Kidney epithelial cell (primary cell): ENCODE measurements at places on chromosomes 5 and 9.

DNA sequence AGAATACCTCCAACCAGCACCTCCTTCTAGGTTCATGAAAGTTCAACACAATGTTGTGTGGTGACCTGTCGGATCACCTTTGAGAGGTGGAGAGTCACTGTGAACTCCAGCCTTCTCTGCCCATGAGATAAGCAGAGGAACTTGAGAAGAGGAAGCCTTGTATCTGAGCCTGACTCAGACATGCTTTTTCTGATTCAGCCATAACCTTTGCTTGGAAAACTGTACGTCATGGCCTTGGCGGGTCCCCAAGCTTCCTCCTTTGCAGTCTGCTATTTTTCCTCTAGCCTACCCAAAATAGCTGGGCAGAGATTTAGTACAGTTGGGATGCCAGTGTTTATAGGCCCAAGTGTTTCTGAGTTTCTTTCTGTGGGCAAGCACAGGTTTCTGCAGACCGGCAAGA, 274.7 kb downstream of the CETN3 start:
- no peak for DNase-seq

DNA sequence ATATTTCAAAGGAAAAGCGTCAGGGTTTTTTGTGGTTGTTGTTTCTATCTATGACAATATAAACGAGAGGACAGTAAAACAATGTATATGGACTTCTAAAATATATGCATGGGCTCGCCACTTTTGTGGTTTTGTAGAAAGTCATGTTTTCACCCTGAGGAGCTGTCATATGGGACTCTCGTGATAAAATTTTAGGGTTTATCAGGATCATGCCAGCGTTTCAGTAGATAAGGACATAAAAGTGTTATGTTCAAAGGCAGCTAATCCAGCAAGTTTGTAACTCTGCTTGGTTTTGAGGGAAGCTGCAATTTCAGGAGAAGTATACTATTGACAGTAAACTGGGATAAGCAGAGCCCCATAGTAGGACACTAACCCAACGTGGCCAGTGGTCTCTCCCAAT, 120.3 kb downstream of the CDC42SE2 start:
- no peak for DNase-seq

- no peak for DNase-seq
Measured at GRCh38 chr5:2191972-2192371, 309.2 kb upstream of the IRX4 start.

GRCh38 chr9:124079176-124079925, 67.8 kb downstream of the LHX2 start:
- DNase-seq = no peak

DNA sequence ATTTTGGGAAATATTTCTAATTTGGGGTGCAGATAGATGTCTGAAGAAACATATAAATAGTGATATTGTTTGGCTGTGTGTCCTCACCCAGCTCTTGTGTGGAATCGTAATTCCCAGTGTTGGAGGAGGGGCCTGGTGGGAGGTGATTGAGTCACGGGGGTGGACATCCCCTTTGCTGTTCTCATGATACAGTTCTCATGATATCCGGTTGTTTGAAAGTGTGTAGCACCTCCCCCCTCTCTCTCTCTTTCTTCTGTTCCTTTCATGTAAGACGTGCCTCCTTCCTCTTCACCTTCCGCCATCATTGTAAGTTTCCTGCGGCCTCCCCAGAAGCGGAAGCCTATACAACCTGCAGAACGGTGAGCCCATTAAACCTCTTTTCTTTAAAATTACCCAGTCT, 11.4 kb upstream of the ADAMTS16 start:
- no peak for DNase-seq

- no peak for DNase-seq
Measured at GRCh38 chr9:69590266-69590665, 81.9 kb downstream of the APBA1 start.

DNA sequence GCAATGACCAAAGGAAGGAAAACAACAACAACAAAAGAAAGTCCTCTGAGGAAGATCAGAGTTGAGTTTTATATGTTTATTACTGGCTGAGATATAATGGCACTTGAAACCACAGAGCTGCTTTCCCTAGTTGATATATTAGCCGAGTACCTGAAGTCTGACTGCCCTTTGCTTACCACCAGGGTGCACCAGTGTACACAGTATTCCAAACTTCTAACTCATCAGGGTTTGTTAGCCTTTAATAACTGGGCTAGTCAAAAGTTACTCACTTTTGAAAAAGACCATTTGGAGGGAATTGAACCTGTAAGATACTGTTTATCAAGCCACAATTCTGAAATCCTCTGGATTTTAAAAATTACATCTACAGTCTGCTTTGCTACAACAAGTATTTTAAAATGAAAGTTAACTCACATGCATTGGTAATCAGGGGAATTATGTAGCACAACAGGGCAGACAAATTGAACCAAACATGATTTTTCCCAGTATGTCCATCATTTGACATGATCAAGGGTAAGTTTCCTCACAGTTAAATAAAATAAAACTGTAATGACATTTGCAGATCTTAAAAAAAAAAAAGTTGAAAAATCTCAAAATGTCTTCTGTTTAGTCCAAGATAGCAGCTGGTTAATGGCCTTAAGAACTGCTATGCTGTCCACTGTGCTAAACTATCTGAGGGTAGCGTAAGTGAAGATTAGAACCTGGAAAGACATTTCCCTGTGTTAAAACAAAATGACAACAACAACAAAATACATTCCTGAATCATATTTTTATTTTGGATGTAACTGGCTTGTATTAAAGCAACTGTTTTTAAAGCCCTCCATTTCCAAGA, 57.3 kb upstream of the C6 start:
- DNase-seq = peak; percentile 29

DNA sequence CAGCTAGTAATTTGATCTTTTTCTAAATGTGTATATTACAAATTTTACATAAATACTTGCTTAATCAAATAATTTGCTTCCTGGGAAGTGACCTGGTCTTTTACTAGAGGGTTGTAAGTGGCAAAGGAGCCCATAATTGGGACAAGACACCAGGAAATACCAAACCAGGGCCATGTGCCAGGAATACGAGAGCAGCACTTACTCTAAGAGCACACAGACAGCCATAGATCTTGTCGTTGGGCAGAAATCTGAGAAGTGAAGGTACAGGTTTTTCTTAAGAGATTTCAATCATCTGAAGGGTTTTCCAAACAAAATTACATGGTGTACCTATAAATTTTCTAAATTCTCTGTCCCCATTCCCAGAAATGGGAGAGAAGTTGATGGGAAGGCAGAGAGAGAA, 179.3 kb downstream of the HINT1 start:
- no peak for DNase-seq

- no peak for DNase-seq
Measured at GRCh38 chr5:76325326-76325725, 77.8 kb upstream of the IQGAP2 start.

DNA sequence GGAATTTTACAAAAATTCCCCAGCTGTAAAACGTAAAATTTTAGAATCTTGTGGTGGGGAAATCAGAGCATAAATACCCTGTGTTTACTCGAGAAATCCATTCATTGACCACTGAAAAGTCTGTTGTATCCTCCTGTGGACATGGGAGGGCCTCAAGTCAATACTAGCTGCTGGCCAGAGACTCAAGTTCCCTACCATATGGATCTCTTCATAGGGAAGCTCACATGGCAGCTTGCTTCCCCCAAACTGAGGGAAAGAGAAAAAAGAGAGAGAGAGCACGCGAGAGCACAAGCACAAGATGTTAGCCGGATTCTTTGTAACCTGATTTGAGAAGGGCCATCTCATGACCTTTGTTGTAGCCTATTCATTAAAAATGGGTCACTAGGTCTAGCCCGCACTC, 591.9 kb downstream of the LRRC70 start:
- no peak for DNase-seq

GRCh38 chr9:123435471-123435870, 79.5 kb downstream of the CRB2 start:
- no peak for DNase-seq

DNA sequence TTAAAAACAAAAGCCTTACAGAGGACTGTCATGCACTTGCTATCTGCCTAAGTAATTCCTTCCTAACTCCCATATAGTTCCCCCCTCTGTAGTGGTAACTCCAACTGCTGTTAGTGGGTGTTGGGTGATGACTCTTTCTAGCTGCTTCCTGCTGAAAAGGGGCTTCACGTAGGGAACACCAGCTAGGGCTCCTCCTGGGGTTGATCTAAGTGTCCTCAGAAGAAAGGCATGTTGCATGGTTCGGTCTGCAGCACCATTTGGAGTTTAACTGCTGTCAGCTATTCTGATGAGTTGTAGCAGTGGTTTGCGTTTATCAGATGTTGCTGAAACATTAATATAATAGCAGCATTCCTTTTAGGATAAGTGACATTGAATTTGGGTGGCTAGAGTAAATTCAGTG, 281.9 kb upstream of the TUSC1 start:
- no peak for DNase-seq

DNA sequence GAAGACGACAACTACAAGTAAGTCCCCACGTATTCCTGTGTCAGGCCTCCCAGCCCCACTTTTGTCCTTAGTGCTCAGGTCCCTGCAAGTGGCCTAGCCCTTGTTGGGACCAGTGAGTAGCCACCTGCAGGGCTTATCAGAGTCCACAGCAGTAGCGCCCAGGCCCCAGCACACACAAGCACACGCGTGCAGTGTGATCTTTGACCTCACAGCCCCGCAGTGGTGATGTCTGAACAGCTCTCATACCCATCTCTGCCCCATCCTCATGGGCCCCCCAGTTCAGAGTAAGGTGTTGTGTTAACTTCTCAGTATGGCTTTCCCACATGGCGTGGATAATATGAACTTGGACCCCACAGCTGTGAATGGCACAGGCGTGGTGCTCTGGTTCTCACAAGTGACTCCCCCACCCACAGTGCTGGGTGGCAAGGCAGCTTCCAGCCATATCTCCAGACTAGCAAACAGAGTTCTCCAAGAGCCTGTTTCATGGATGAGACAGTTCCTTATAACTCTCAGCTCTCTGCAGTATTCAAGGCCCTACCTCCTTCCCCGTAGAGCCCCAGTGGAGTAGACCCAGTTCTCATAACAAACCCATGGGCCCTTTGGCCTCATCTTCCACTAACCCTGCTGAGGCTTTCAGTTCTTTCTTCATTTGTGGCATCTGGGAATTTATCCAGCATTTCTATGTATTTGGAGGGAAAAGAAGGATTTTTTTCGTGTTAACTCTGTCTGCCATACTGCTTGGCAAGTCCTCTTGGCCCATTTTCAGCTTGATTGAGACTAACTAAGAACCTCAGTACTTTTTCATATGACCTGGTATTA, 46.5 kb upstream of the ANGPTL2 start:
- DNase-seq = no peak

DNA sequence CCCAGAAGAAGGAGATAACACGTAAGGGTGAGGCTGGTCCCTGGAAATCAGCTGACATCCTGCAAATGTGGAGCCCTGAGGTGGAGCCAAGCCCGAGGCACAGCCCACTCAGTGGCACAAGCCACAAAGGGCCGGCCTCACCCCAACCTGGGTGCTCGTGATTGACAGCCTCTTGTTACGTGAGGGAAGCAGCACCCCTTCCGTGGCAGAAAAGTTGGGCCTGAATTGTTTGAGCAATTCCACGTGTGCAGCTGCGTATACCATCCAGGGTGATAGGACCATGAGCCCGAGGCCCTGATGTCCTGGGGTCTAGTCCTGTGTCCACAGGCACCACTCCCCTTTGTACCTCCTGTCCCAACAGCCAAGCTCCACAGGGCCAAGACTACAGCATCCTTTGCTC, 4.8 kb downstream of the ORM2 start:
- no peak for DNase-seq

GRCh38 chr5:141951332-141951781, 6.6 kb downstream of the PCDH12 start:
- no peak for DNase-seq

- DNase-seq = no peak
Measured at GRCh38 chr5:150137997-150138396, 17.6 kb downstream of the PDGFRB start.

DNA sequence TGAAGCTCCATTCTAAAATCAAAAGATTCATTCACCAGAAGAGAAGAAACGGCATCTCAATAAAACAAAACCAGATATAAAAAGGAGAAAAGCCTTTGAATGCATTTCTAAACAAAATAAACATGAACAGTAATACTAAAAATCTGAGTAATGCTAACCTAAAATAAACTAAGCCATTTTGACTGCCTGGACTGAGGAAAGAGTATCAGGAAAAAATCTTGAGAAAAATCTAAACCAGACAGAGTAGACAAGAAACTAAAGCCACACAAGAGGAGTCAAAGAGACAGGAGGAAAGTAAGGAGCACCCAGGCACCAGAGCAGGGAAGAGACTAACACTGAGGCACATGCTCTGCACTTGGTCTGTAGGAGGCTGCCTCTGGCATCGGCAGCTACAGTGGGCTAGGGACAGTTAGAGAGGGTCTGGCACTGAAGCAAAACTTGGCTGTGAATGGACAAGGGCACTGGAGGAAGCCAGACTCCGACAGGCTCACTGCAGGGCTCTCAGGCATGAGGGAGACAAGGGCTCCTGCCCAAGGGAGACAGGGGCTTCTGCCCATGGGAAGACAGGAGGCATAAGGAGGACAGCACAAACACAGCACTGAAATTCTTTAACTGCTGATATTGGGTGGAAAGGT, 50.2 kb downstream of the DROSHA start:
- no peak for DNase-seq
